Right ventricle myocardium inferior (tissue), 1 donor: ENCODE measurements at places on chromosomes 6 and 20. TPM values are rescaled to one million over a fixed set of nuclear protein-coding genes. Genes with fewer than 3 reads are reported as not detected.

TRIM38 gene
- total RNA-seq = 2.7 TPM

MTFR2 gene
- 0.32 TPM for total RNA-seq

DNA sequence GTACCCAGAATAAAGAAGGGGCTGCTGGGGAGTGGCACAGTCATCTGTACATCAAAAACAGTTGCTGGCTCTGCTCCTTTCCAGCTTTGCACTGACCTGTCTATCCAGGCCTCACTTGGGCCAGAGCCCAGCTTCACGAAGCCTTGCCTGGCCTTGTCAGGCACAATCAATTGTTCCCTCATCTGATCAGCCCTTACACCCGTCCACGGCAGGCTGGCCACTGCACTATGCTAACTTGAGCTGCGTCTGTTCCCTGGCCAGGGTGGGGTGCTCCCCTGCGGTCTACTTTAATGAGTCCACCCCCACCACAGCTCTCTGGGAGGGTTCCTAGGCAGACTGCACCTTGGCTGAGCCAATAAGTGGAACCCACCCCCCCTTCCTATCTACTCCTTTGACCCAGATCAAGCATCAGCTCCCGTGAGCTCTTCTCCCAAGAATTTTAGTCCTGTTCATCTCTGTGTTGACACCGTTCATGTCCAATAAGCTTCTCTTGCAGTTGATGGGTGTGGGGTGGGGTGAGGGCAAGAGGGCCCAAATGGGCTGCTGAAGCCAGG lies 74.3 kb upstream of the MLN start:
- no peak for DNase-seq

DNA sequence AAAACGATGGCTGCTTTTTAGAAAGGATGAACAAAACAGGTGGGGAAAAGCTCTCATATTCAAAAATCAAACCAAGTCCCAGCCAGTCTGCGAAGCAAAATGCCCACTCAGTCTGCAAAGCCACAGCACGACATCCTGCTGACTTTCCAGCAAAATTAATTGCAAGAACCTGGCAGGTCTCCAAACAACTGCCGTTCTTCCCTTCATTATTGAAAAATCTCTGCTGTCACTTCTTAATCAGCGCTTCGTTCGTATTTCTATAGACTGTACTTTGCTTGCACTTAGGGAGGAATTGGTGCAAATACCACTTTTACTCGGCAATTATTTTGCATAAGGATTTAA lies 222.4 kb downstream of the CBLN4 start:
- no peak for DNase-seq

- DNase-seq = no peak
Observed at GRCh38 chr6:136487759-136488425, 62.3 kb downstream of the MAP7 start.

DNA sequence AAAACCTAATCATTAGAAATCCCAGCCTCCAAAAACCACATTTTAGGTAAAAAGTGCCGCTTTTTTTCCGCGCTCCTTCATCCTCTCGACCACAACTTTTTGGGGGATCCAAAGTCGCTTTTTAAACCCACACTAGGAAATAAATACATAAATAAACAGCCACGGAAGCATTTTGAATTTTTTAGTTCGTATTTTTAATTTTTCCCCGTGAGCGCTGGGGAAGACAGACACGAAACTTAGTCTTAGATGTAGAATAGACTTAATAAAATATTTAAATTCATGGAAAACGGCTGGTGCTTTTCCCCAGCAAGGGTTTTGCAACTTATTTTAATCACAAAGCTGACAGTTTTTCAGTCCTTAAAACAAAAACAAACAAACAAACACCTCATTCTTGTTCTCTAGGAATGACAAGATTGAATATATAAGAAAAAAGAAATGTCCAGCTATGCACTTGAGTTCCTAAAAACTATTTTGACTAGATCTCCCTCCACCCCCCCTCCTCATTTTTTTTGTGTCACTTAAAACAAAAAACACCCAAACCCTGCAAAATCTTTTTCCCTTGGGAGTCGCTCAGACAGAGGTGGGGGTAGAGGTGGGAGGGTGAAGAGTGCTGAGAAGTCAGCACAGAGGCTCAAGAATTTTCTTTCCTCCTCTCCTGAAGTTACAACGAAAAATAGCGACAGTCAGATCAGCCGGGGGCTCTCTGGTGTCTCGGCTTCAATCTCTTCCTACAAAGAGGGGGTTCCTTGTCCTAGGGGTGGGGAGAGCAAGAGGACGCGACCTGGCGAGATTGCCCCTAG lies 43.4 kb upstream of the SUPT3H start:
- no peak for DNase-seq
